ENCODE measurements at places on chromosomes 5 and 9. TPM values are rescaled to one million over a fixed set of nuclear protein-coding genes. Genes with fewer than 3 reads are reported as not detected.

DNA sequence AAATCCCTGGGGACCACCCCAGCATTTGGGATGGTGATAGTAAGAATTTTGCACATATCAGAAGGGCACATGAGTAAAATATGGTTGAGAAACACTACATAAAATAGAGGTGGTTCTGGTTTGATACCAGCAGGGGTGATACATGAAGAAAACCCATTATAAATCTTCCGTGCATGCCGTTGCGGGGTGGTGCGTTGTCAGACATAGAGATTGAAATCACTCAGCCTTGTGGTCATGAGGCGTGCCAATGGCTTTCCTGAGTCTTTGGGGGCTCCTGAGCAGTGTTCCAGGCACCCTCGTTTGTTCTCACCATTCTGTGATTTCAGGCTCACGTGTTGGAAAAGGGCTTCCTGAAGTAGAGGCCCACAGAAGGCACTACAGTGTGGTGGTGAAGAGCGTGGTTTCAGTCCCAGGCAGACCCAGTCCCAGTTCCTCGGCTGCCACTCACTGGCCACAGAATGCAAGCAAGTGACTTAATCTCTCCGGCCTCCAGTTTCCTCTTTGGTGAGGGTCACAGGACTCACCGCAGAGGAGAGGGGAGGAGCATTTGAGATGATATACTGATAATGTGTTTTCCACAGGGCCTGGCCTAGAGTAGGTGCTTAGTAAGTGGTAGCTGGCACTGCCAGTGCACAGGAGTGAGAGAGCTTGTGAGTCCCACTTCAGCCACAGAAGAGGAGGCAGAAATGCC, 20.5 kb upstream of the GLRX start:
- peak; percentile 92 for DNase-seq

DNA sequence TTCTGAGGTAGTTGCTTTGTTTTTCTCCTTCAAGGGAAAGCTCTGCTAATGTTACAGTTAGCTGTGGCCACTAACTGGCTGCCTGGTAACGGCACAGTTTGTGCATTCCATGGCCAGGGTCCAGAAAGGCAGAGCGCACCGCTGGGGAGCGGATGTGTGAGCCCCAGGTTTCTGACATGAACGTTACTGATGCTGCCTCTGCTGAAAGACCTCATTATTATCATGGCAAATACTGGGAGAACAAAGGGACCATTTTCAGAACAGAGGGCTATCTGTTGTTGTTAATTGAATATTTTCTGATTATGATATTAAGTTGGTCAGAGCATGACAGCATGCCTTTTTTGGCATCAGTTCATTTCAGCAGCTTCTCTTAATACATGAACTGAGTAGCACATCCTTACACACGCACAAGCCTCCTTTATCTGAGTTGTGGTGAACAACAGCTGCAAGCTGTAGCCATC, 134.1 kb downstream of the NUDT12 start:
- DNase-seq, result peak; percentile 94

DNA sequence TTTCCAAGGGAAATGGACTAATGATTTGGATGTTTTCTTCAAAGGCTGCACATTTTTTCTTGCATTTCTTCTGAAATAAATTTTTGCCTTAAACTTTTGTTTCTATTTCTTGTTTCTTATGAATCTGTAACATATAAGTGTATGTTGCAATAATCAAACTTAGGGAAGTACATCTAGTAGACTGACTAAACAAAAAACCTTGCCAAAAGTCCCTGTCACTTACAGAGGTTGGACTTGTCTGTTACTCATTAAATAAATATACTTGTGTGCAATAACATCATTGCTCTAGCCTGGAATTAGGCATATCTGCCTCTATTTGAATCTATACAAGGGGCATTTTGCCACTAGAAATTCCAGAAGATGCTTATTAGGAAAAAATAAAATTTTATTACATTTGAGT, 56.6 kb downstream of the C6 start:
- no peak for DNase-seq

The GPR150 gene
- total RNA-seq, result 0.31 TPM

- no peak for DNase-seq
Observed at GRCh38 chr9:76425677-76426453, 31.6 kb upstream of the RFK start.

GRCh38 chr5:139461698-139462097, 845 bp downstream of the ECSCR start:
- DNase-seq, result peak; percentile 53

The FAM163B gene
- not detected for total RNA-seq

GRCh38 chr9:135146766-135147473, 59.5 kb downstream of the OLFM1 start:
- no peak for DNase-seq

- no peak for DNase-seq
Observed at GRCh38 chr5:11903614-11904264, 507 bp downstream of the CTNND2 start.

The OTP gene
- not detected for total RNA-seq

DNA sequence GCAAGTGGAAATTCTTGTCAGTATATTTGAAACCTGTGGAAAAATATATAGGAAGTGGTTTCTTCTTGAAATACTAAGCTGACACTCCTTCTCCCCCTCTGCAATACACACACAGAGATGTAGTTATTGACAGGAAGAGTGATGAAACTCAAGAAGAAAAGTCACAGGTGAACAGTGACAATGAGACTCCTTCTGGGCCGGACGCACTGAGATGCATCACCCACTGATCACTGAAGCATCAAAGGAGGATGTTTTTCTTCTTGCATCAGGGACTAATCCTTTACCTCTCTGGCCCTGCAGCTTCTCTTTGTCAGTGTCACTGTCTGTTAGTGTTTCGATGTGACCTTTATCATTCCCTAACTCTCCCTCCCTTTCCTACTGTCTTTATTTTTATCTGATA, 1864.2 kb upstream of the C9orf72 start:
- no peak for DNase-seq

DNA sequence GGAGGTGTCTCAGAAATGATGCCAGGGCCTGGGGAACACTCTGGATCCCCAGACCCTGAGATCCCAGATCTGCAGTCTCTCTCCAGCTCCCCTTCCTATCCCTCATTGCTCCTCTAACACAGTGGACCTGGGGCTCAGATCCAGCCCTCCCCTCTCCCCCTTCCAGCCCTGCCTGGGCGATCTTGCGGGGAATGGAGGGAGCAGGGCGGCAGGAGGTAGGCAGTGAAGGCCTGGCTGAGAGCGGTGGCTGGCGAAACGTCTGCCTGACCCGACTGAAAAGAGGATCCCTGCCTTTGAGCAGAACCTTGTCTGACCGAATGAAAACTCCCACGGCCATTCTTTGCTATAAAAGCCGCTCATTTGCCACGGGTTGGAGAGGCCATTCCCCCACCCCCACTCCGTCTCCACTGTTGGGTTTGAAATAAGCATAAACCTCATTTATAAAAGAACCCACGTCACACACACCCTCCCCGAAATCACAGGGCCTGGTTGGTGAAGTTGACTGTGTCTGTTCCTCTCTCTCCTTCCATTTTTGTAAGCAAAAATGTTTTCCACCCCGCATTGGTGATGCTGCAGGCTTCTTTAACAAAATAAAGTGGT, 8.8 kb downstream of the MSX2 start:
- no peak for DNase-seq

DNA sequence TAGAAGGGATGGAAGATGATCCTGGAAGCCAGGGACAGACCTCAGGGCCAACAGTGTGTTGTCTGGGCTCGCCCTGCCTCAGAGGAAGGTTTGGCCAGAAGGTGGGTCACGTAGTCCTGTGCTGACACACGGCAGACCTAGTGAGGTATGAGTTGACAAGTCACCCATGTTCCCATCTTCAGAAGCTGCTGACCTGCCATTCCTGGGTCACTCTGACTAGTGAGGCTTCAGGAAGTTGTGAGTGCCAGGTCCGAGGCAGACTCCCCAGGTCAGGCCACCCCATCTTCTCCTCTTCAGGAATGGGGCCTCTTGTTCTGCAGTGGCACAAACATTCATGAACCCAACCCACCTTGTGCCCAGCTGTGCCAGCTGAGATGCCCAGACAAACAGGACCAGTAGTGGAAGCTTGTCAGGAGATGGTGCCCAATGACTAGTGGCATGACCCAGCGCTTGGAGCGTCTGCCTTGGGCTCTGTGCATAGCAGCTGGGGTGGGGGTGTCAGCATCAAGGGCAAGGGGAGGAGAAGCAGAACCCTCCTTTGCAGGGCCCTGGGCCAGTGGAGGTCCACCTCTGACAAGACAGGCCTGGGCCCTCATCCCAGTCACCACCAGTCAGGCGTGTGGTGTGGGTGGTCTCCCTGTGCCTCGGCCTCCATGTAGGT, 16.8 kb upstream of the ANGPTL2 start:
- no peak for DNase-seq

- DNase-seq, result no peak
Observed at GRCh38 chr5:170442391-170442790, 53.2 kb upstream of the KCNMB1 start.

- peak; percentile 58 for DNase-seq
Observed at GRCh38 chr5:83564069-83564749, 92.7 kb downstream of the VCAN start.

The OR13F1 gene
- total RNA-seq, result not detected

DNA sequence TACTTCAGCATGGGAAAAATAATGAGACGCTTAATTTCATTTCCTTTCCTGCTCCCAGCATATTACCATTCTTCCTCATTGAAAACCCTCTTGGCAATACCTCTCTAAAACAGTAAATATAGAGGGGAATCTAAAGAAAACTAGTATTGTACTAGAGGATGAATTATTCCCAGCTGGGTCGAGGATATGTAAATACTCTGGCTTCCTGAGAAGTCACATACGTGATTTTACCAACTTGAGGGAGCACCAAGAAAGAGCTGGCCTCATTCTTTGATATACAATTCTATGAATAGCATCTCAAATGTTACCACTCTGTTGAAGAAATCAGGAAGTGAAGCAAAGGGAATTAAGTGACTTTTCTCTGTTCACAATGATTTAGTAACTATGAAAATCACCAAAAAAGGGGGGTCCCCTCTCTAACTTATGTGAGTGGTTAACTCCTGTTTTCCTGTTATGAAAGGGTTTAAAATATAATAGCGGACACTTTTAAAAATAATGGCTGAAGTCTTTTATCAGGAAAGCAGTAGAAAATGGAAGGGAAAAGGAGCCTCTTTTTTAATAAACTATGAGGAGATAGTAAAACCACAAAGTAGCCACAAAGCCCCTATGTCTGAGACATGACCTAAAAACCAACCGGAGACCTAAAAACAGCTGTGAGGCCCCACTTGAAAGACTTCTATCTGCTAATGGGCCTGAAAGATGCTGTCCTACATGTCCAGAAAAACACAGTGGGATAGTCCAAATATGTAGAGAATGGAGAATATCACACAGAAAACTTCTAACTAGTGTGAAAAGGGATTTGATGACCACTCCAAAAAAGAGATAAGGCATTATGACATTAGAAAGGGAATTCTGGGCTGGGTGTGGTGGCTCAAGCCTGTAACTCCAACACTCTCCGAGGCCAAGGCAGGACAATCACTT, 42.6 kb downstream of the LPAR1 start:
- peak; percentile 80 for DNase-seq

The PTGER4 gene
- total RNA-seq, result 59.5 TPM

- DNase-seq, result no peak
Observed at GRCh38 chr9:21551401-21551800, 69.3 kb upstream of the IFNE start.

Data from myocyte (in vitro differentiated cells).